ENCODE measurements at places on chromosomes 16 and 17.

DNA sequence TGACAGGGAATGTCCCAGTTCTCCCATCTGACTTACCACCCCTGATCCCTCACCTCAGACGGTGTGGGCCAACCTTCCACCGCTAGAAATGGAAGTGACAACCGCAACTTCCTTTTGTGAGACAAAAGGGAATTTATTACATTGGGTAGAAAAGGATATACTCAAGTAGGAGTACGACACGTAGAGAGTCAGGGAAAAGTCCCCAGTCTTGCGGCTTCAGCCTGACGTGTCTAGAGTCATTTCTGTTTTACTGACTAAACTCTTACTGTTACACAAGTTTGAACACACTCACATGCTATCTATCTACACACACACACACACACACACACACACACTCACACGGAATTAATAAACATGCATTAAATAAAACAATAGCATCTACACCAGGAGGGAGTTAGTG, 178.9 kb downstream of the COPRS start:
- DNase-seq = no peak

GRCh38 chr17:58249270-58250133, 11.1 kb downstream of the LPO start:
- DNase-seq = peak; percentile 93

- no peak for DNase-seq
Measured at GRCh38 chr16:79005096-79005495, 595.4 kb downstream of the MAF start.

- peak; percentile 63 for DNase-seq
Measured at GRCh38 chr17:38454532-38454931, 26.3 kb downstream of the ARHGAP23 start.

DNA sequence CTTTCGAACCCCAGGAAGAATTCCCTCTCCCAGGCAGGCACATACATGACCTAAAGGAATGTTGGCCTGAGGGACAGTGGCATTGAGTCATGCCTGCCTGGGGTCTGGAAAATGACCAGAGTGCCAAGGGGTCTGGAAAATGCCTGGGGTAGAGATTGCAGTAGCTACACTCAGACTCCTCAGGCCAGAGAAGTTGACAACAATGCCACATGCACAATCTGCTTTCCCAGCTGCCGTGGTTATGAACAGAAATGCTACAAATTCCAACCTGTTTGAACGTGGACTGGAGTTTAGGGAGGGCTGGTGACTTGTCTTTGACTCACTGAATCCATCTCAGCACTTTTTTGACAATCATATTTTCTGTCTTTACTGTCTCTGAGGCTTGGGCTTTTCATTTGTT, 250.0 kb downstream of the ABCC12 start:
- DNase-seq = no peak

DNA sequence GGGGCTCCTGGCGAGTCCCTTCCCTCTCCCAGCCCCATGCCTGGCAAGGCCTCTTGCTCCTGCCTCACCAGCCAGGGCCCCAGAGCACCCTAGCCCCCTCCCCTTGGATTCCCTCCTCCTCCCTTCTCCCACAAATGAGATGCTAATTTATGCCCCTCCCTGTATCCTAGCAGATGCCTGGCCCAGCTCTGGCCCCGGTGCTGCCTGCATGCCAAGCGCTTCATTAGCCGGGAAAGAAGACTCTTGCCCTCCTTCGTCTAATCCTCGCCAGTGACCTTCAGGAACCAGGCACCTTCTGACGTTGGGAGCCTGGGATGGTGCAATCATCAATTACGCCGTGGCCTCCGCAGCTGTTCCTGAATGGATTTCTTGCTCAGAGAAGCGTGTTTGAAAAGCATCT, 127.8 kb downstream of the SDK2 start:
- peak; percentile 85 for DNase-seq

DNA sequence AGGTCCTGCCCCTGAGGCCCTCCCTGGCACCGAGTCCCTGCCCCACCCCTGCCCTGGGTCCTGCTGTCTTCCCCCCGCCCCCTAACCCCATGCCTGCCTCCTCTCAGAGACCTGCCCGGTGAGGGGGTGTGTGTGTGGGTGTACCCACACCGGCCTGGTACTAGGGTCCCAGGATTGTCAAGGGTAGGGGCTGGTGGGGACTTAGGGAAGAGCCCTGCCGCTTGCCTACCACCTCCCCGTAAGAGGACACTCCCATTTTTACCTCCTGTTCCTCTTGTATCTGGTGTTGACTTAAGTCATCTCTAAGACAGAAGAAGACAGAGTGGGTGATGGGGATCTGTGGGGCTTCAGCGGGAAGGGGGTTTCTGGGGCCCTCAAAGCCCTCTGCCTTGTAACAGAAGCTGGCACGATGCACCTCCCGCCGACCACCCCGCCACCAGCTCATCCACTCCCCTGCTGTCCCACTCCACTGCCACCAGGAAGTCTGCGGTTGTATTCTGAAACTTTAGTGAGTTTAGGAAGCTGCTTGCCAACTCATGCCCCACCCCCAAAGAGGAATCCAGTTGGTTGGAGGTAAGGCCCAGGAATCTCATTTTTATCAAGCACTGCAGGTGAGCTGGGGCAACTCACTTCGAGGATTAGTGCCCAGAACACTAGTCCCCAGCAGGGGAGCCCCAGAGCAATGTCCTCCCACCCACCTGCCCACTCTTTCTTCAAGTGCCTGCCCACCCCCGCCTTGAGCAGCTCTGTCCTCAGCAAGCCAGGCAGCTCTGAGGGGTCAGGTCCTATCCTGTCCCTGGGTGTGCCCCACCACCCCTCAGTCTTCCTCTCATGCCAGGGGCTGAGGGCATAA, 5.6 kb downstream of the SPATA32 start:
- no peak for DNase-seq

- DNase-seq = no peak
Measured at GRCh38 chr16:55437625-55438024, 41.4 kb upstream of the MMP2 start.

DNA sequence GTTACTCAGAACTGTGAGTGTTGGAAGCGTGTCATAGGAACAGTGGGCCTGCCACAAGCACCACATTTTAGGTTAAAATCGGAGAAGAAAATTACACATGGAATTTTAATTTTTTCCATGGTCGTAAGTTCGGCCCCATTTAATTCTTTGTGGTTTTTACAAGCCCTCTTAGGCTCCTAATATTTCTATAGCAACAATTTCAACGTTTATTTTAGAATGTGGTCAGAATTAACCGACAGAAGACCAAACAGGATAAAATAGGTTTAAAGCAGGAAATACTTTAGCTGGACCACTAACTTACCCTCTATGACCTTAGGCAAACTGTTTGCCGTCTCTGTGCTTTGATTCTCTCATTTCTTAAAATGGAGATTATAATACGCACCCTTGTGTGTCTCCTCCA, 69.9 kb downstream of the FTO start:
- no peak for DNase-seq

GRCh38 chr17:81455387-81455786, 57.2 kb downstream of the ACTG1 start:
- DNase-seq = no peak

DNA sequence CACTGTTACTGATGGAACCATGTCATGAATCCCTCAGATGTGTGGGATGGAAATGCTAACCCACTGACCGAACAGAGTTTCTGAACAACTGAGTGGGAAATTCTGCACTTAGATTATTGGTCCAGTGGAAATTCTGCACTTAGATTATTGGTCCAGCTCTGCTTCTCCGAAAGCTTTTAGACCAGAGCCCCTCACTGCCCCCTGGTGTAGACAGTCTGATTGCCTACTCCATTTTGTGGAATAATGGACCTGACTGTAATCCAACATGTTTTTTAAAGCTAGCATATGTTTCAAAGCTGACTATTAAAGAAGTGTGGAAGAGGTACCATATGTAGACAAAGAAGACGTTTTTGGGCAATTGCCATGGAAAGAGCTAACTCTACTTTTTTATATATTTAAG, 50.3 kb upstream of the TBX2 start:
- no peak for DNase-seq

DNA sequence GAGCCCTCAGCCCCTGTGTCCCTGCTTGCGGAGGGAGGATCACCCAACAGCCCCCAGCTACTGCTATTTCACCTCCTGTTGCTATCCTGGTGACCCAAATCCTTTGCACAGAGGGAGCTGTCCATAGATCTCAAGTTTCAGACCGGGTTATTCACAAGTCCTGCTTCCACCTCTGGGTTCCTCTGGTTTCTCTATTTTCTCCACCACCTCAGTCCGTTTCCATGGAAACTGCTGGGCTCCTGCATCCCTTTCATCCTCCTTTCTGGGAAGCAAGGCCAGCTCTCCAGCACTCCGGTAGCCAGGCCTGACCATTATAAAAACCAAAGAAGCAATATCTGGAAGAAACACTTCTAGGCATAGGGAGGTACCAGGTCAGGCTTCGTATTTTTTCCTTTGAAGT, 4.8 kb upstream of the CALB2 start:
- no peak for DNase-seq

GRCh38 chr17:41406205-41406604, 8.8 kb upstream of the KRT31 start:
- DNase-seq = no peak

GRCh38 chr17:8649157-8650118, 18.9 kb upstream of the MYH10 start:
- no peak for DNase-seq

- no peak for DNase-seq
Measured at GRCh38 chr17:38911081-38911730, 14.2 kb upstream of the LASP1NB start.

DNA sequence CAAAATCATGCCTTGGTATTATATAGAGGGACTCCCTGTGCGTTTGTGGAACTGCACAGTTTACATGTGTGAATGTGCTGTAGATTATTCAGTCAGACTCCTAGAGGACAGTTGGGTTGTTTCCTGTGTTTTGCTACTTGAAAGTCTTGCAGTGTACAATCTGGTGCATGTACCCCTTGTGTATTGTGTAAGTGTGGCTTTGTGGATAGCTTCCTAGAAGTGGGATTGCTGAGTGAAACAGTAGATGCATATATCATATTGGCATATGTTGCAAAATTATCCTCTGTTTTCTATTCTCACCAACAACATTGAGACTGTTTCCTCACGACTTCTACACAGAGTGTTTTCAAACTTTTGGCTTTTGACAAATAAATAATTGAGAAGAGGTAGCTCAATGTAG, 263.7 kb downstream of the MAP2K6 start:
- DNase-seq = no peak

GRCh38 chr16:9755081-9755480, 427.1 kb downstream of the GRIN2A start:
- DNase-seq = no peak

DNA sequence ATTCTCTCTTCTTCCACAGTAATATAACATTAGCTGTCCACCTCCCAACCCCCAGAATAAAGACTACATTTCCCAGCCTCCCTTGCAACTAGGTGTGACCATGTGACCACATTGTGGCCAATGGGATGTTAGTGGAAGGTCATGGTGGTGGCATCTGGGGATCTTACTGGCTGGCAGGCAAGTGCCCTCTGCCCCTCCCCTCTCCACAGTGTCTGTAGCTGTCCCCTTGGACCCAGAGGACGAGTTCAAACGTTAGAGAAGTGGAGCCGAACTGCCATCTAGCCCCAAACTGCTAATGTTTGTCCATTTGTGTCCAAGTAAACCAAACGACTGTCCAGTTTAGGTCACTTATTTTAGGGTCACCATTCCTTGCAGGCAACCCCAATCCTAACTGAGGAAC, 26.6 kb upstream of the KCNG4 start:
- peak; percentile 91 for DNase-seq

All from eye (tissue), 1 donor.